ENCODE measurements at places on chromosomes 3 and 15.

GRCh38 chr3:125602752-125603649 is 7.7 kb upstream of the OSBPL11 start:
- peak; percentile 31 for DNase-seq

DNA sequence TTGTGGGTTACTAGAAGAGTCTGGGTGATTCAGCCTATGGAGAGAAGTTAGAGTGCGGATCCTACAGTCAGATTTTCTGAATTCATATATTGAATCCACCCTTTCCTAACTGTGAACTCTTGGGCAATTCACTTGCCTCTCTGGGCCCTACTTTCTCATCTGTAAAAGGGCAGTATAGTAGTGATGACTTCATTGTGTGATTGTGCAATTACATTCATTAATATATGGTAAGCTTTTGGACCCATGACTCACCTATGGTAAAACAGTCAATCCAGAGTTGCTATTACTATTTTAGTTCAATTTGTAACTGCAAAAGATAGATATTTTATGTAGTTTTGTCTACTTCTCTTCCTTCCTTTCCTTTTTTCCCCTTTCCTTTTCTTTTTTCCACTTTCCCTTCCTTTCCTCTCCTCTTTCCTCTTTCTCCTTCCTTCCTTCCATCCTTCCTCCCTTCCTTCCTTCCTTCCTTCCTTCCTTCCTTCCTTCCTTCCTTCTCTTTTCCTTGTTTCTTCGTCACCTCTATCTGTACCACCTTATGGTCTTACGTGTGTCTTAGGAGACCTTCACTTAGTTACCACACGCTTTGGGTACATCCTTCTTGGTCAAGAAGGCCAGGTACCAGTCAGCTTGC is 37.0 kb downstream of the GMNC start:
- DNase-seq: no peak

DNA sequence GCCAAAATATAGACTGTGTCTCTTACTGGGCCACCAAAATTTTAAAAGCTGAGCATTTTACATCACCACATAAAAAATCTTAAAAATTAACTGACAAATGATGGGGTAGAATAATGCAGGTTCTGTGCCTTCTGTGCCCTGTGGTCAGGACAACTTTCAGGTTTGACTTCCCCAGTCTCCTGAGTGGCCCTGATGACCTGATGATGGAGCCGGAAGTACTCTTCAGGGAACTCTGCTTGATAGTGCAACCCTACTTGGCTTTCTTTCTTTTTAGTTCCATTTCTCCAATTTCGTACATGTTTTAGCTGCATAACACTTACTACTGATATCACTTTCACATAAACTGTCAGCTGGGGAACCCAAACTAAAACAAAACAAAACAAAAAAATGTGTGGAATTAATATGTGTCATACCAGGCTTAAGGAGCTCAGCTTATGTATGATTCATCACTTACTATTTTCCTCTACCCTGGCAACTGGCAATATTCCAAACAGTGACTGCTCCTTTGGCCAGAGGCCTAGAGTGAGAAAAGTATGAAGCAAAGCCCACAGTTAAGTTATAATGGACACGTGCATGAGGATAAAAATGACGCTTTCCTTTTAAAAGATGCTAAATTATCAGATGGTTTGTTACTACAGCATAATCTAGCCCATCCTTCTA is 194.3 kb downstream of the BCHE start:
- DNase-seq: peak; percentile 56

DNA sequence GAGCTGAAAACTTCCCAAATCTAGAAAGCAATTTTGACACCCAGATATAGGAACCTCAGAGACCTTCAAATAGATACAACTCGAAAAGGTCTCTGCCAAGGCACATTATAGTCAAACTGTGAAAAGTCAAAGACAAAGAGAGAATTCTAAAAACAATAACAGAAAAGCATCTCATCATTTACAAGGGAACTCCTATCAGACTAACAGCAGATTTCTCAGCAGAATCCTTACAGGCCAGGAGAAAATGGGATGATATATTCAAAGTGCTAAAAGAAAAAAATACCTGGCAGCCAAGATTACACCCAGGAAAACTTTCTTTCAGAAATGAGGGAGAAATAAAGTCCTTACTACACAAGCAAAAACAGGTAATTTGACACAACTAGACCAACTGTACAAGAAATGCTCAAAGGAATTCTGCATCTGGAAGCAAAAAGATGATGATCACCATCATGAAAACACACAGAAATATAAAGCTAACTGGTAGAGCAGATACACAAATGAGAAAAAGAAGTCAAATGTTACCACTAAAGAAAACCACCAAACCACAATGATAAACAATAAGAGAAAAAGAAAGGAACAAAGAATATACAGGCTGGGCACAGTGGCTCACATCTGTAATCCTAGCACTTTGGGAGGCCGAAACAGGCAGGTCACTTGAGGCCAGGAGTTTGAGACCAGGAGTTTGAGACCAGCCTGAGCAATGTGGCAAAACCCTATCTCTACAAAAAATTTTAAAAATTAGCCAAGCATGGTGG is 50.4 kb downstream of the ADAM10 start:
- no peak for DNase-seq

GRCh38 chr15:33150971-33151370 is 43.5 kb downstream of the FMN1 start:
- no peak for DNase-seq

DNA sequence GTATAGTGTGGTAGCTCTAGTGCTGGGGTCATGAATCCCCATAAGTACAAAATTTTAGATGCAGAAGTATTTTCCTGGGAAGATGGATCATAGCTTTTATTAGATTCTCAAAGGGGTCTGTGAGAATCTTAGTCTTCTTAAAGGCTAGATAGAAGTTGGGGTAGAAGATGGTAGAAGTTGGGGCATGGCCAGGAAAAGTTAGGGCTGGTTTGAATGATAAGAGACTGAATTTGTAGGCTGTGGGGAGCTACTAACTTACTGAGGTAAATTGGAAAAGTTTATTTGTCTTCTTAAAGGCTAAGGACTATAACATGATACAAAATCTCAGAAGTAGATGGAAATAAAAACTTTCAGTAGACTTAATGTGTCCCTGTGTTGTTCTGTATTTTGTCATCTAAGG is 1.6 kb upstream of the UBE2Q2 start:
- DNase-seq: no peak

GRCh38 chr3:150787741-150788370 is 24.9 kb upstream of the SIAH2 start:
- DNase-seq: peak; percentile 73

DNA sequence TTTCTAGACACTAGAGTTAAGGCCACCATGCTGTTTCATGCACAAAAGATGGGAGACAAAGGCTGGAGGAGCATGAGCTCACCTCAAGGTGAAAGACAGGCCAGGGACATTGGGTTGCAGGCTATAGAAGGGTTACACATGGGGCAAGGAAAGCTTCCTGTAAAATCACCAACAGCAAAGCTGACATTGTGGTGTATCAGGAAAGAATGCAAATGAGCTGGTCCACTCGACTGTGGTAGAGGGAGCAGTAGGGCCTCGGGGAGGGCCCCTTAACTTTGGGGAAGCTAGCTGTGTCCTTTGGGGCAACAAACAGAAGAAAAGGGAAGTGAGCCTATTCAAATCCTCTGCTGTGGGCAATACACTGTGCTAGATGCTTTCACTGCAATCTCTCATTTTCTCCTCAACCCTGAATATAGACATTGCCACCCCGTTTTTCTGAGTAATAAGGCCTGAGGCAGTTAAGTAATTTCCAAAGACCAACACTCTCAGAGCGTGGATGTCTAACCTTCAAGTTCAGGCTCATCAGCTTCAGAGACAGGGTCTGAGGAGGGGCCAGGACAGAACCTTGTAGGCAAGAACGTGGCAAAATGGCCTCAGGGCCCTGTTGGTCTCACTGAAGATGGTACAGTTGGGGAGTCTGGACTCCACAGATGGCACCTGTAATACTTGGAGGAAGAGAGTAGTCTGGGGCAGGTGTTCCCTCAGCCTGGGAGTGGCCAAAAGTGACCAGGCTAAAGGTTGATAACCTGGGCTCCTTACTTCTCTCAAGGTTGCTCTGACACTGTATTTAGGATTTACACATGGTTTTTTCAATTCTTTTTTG is 24.1 kb downstream of the CX3CR1 start:
- DNase-seq: no peak

DNA sequence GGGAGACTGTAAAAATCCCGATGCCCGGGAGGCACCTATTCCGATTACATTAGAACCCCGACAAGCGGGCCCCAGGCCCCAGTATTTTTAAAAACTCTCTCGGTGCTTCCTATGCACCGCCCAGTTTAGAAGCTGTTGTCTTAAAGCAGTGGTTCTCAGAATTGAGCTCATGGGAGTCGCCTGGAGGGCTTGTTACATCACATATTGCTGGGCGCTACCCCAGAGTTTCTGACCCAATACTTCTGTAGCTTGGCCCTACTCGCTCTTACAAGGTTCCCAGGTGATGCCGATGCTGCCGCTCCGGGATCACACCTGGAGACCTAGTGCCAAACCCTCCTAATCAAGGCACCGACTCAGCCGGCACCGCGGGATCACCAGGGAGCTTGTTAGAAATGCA is 35.2 kb downstream of the CPN2 start:
- DNase-seq: no peak

DNA sequence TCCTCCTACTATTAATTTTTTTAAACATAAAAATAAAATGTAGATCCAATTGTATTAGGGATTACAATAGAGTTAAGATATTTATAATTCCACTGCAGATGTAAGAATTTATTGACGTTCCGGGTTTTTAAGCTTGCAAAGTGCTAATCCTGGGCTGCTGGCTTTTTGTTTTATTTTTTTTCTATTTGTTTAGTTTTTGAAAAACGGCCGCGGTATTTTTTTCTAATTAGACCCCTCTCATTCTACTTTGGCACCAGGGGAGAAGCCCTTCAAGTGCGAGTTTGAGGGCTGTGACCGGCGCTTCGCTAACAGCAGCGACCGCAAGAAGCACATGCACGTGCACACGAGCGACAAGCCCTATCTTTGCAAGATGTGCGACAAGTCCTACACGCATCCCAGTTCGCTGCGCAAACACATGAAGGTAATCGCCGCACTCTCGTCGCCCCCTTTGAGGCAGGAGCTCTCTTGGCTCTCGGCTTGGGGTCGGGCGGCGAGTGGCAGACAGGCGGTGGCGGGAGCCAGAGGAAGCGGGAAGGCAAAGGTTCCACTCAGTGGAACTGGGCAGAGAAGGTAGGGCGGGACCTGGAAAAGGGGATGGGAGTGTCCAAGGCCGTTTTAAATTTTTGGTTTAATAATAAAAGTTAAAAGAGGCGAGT is 3.2 kb downstream of the ZIC1 start:
- no peak for DNase-seq

- DNase-seq: no peak
Observed at GRCh38 chr15:84099181-84099580, 136.4 kb upstream of the GOLGA6L4 start.

GRCh38 chr15:29283381-29283780 is 13.8 kb upstream of the NSMCE3 start:
- DNase-seq: no peak

- DNase-seq: no peak
Observed at GRCh38 chr3:74862476-74862875, 248.0 kb upstream of the CNTN3 start.

DNA sequence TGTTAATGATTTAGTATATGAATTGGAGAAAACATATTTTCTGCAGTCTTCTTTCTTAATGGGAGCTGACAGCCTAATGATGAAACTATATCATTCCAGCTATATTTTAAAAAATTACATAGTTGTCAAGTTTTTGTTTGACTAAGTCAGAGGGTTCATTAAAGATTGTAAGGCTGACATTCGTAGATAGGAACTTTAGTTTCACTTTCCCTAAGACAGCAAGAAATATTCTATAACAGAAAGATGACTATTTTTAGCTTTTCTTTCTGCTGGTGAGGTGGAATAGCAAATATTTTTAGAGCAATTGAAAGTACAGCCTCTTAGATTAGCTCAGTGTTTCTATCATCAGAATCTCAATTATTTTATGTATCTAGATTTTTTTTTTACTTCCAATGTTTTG is 60.2 kb downstream of the PIAS1 start:
- no peak for DNase-seq
